Heart right ventricle (tissue), 16 donors: ENCODE measurements at places on chromosomes 11 and 22. TPM values are rescaled to one million over a fixed set of nuclear protein-coding genes. Genes with fewer than 3 reads are reported as not detected.

The NRIP3 gene
- 1.5 TPM for total RNA-seq

The ZNF215 gene
- not detected for total RNA-seq

The SYT12 gene
- 0.33 TPM for total RNA-seq

GRCh38 chr11:10875430-10876021, 17.7 kb upstream of the ZBED5 start:
- no peak for DNase-seq

DNA sequence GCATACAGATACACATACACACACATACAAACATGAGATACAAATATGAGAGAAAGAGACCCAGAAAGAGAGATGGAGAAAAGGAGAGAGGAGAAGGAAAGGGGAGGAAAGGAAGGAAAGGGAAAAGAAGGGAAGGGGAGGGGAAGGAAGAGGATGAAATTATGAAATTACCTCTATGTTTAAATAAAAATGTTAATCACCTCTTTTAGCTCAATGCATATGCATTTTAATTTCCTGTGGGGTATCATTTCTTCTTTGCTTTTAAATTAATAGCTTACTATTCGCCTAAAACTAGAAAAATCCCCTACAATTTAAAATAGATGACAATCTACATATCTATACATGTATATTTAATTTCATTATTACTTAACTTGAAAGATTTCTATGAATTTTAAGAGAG, 958.0 kb upstream of the CNTN5 start:
- no peak for DNase-seq

The TYR gene
- not detected for total RNA-seq

The BTBD18 gene
- total RNA-seq: not detected

DNA sequence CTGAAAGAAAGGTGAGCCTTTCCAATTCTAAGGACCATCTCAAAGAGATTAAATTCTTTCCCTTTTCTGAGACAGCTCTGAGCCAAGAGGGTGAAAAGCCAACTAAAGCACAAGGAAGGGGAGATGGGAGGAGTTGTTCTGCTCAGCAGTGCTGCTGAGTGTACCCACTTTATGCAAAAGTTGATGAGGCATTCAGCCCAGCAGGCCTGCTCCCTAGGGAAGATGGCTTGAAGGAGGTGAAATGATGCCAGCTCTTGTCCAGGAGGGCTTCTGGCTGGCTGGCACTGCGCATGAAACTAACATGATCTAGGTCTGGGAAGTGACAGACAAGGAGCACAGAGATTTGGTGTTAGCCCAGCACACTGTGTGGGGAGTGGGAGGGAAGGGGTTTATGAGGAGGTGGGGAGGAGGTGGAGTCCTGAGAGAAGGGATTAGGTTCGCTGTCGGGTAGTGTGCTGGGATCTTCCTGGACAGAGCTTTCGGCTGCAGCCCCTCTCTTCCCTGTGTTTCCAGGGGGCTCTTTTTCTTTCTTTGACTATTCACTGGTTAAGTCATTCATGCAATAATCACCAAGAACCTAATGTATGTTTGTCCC, 225.5 kb upstream of the NARS2 start:
- DNase-seq: no peak

The TIGD3 gene
- total RNA-seq: 0.49 TPM
